Dermis microvascular lymphatic vessel endothelial cell (primary cell): ENCODE measurements at places on chromosomes 6 and 20.

- no peak for DNase-seq
These were observed 20.8 kb upstream of the MUC21 start for GRCh38 chr6:30962716-30963115.

- no peak for DNase-seq
These were observed 235.9 kb upstream of the SUPT3H start for GRCh38 chr6:45613656-45614055.

GRCh38 chr6:5367510-5367909, 106.2 kb downstream of the FARS2 start:
- no peak for DNase-seq

- no peak for DNase-seq
These were observed 32.0 kb downstream of the KIF6 start for GRCh38 chr6:39693206-39693605.

DNA sequence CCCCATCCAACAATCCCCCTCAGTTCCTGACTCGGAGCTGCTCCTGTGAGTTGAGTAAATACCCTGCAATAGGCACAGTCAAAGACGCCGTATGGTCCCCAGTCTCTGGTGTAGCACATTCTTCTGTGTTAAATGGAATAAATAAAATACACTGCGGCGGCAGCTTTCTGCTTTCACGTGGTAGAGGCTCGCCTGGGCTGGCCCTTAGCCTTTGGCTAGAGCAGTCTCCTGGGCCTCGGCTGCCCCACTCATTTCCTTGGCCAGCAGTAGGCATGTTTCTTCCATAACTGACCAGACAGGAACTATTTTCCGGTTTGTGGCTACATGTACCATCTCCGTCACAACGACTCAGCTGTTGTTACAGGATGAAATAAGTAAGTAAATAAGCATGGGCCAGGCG, 20.7 kb downstream of the SERPINB6 start:
- DNase-seq: no peak

DNA sequence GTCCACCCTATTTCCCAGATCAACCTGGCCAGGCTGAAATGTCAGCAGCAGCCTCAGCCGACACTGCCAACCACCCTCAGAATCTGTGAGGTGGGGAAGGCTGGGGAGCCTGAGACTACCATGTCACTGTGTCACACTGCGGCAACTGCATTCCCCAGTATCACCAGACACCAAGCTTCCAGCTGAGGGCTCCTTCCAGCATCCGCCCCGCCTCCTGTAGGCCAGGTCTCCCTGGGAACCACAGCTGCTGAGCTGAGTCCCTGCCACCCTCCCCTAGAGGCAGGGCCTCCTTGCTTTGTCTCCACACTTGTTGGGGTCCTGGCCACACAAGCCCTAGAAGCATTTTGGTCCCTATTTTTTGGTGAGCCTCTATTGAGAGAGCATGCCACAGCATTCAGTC, 115.7 kb downstream of the UNC5CL start:
- no peak for DNase-seq

DNA sequence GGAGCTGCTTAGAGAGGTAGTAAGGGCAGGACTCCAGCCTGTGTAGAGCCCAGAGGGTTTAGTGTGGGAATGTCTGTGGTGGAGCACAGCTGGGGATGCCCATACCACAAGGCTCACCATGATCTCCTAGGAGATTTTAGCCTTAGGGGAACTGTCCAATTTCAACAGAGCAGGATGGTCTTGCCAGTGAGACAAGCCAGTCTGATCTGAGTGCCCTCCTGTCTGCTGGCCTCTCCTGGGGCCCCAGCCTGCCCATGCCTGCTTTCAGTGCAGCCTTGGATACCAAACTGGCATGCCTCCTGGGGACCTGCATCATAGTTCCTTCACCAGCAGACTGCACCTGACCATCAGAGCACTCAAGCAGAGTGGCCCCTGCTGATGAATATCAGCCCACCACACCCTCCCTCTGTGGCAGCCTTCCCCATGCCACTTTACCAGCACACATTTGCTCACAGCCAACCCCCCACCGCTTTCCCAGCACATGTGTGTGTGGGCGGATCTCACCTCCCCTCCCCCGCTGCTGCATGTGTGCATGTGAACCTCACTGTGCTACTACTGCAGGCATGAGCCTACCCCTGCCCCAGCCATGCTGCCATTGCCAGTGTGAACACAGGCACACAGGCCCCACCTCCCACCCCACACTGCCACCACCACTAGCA, 7.9 kb upstream of the TREM1 start:
- no peak for DNase-seq

GRCh38 chr20:63254232-63254605, at the start of gene NKAIN4:
TSS of gene NKAIN4 (minus strand) at chr20:63254463. CDS start at chr20:63254450, 13 bp downstream.
- DNase-seq: no peak

- no peak for DNase-seq
These were observed 63.4 kb downstream of the AHI1 start for GRCh38 chr6:135434095-135434494.

GRCh38 chr6:43276577-43277305, 21.3 kb upstream of the SLC22A7 start:
- no peak for DNase-seq

DNA sequence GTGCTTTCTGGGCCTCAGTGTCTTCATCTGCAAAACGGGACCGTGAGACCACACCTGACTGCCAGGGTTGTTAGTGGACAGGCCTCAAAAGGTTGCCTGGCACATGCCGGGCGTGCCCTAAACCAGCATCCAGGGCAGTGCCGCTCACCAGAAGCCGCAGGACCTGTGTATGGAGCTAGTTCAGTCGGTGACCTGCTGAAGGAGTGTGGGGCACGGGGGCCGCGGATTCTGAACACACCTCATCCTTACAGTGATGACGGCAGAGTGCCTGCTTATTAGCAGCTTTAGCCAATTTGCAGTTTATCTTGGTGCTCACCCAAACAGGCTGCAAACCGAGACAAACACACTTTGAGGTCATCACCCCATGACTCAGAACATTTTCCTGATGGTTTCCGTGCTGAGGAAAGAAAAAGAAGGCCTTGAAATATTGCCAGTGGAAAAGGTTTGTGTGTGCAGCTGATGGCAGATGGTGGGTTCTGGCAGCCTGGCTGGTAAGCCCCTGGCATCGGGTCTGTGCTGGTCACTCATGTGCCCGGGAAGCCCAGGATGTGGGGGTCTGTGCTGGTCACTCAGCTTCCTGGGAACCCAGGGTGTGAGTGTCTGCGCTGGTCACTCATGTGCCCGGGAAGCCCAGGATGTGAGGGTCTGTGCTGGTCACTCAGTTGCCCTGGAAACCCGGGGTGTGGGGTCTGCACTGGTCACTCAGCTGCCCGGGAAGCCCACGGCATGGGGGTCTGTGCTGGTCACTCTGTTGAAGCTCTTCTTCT, 153.8 kb downstream of the ERMARD start:
- peak; percentile 98 for DNase-seq
